Suppressor macrophage treated with lipopolysaccharide for 4 hours (primary cell): ENCODE measurements at places on chromosomes 4 and X.

DNA sequence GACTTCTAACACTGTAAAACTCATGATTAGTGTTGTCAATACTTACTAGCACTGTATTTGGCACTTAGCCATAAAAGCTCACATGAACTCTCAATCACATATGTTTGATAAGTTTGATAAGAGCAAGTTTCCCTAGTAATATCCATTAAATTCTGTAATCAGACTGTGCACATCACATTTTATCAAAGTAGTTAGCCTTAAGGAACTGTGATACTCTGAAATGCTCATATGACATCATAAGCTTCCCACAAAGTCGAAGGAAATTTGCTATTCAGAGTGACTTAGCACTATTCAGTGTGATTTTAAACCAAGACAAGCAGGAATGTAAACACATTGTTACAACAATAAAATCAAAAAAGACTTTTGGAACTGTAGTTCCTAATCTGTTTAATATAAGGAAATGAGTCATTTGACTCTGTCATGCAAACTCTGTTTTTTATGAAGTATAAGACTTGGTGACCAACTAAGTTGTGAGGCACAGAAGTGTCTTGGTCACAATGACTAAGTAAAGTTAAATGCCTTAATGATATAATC, 6.7 kb downstream of the SLC7A11 start:
- peak; percentile 81 for DNase-seq

DNA sequence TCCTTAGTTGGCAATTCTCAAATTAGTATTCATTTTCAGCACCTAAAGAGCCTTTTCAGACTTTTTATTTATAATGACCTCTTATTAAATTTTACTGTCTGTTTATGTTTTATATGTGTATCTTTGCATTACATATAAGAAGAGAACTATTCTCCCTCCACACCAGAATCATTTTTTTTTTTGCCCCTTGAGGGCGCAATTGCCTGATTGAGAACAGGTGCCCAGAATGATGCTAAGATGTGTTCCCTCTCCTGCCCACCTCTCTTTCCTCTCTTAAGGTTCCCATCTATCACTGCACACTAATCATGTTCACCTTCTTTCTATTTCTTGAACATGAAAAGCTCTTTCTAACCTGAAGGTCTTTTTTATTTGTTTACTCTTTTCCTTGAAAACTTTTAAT, 44.2 kb upstream of the ADAM29 start:
- no peak for DNase-seq

- peak; percentile 94 for DNase-seq
These were observed at the start of gene TBC1D9 for GRCh38 chr4:140756319-140757231. Gene TBC1D9 (minus strand): TSS chr4:140756385. CDS start chr4:140756045, 340 bp downstream.

DNA sequence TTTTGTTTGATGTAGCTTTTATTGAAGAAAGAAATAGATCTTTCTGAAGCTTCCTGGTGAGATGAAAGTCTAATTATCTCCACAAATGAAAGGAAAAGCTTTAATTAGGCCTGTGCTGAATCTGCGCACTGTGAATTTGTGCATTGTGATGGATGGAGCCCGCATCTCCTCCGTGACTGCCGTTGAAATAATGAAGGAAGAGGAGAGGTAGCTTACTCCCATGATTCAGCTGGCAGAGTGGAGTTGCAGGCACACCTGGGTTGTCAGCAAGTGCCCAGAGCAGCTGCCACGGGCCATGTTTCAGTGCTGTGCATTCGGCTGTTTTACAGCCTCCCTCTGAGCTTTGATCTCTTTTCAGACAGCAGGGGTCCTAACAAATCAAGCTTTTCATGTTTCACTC, 735.3 kb upstream of the TENM3 start:
- no peak for DNase-seq

DNA sequence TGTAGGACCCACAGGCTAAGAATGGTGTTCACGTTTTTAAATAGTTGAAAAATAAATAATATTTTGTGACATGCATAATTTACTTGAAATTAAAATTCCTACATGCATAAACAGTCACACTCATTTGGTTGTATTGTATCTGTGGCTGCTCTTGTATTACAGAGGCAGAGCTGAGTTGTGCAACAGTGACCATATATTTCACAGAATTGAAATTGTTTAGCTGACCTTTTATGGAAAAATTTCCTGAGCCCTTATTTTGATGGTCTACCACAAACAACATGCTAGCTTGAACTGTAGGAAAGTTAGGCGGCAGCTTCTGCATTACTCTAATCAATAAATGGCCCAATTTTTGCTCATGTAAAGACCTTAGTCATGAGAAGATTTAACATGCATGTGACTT, 633.4 kb upstream of the AADAT start:
- no peak for DNase-seq

GRCh38 chrX:142994988-142995387, 30.7 kb upstream of the SPANXN4 start:
- no peak for DNase-seq

GRCh38 chrX:68431836-68432235, 1.5 kb downstream of the OPHN1 start:
- DNase-seq = no peak

DNA sequence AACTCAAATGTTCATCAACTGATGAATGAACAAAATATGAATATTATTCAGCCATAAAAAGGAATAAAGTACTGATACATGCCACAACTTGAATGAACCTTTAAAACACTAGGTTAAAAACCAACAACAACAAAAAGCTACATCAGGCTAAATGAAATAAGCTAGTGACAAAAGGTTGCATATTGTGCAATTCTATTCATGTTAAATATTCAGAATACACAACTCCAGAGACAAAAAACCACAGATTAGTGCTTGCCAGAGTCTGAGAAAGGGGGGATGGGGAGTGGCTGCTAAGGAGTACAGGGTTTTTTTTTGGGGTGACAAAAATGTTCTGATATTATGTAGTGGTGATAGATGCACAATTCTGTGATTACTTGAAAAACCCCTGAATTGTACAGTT, 58.5 kb downstream of the HAUS3 start:
- no peak for DNase-seq
